CD8-positive, alpha-beta memory T cell (primary cell): ENCODE measurements at places on chromosomes 5 and 9. TPM values are rescaled to one million over a fixed set of nuclear protein-coding genes. Genes with fewer than 3 reads are reported as not detected.

GRCh38 chr9:7174884-7175283 lies 417.1 kb downstream of the KDM4C start:
- no peak for DNase-seq

- DNase-seq: no peak
Measured at GRCh38 chr9:8660383-8660782, 860.8 kb upstream of the DMAC1 start.

DNA sequence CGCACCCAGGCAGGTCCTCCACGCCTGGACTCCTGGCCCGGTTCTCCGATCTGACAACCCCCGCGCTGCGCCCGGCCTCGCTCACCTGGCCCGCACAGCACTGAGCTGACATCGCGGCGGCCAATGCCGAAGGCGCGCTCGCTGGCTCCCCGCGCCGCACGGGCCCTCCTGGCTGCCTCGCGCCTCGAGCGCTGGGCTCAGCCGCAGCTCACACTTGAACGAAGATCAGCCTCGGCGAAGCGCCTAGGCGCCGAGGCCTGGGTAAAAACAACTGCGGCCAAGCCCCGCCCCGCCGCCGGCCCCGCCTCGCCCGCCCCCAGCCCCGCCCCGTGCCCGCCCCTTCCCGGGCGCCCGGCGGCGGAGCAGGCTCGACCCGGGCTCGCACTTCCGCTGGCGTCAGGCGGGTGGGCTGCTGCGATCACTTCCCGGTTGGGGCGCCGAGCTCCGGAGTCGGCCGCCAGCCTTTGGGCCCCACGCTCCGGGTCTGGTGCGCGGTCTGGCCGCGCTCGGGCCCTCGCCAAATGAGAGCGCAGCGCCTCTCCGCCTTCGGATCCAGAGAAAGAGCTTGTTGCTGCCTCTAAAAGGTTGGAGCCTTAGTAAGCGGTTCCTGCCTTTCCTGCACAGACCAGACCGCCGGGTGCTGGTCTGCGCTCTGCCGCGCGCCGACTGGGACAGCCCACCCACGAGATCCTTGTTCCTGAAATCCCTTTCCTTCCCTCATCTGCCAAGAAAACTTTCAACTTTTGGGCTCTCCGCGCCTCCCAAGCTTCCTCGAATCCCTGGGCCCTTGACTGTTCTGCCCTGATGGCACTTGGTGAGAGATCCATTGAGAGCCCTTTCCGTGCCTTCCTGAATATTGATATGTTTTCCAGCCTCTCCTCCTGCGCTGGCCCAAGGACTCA lies at the start of gene SERINC5:
TSS of gene SERINC5 (minus strand) at position 238 of the 902 bp plus-strand sequence. CDS start at position 112, 126 bp downstream.
- peak; percentile 79 for DNase-seq

DNA sequence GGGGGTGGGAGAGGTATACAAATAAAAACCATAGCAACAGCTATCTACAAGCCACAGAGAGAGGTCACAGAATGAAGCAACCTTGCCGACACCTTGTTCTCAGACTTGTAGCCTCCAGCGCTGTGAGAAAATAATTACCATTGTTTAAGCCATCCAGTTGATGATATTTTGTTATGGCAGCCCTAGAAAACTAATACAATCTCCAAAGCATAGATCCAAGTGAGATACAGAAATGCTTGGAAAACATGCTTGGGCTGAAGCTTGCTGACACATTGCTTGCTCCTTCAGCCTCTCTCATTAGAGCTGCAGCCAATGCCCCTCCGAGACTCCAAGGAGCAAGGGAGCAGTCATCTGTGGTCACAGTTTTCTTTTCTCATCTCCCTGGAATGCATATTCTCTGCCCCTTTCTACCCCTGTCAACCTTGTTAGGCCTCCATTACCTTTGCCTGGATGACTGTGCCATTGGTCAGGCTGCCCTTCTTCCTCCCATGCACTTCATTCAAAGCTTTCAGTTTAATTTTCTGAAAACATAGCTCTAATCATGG lies 401.4 kb upstream of the KLF4 start:
- DNase-seq: no peak

- DNase-seq: no peak
Measured at GRCh38 chr5:123605822-123606221, 93.8 kb downstream of the CSNK1G3 start.

DNA sequence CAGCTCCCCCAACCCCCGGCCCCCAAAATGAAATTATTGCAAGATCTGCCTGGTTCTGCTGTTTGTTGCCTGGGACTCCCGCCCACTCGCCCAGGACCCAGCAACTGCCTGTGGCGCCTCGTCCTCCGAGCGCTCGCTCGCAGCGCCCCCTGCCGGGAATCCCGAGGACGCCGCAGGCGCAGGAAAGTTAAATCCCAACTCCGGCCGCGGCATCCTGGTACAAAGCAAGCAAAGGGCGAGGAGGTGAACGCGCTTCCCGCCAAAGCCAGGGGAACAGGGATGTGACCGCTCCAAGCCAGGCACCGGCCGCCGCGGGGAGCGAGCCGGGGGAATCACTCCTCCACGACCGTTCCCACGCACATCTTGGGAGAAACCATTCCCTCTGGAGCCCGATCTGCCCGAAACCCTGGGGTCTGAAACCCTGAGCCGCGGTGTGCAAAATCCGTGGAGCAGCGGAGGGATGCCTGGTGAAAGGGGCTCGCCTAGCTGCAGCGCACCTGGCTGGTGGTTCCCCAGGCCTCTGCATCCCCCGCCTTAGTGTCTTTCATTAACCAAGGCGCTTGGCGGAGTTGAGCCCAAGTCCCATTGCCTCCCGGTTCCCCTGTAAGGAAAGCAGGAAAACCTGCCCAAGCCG lies 1.3 kb downstream of the SEMA5A start:
- DNase-seq: no peak

- DNase-seq: no peak
Measured at GRCh38 chr9:135716045-135716444, 14.1 kb downstream of the KCNT1 start.

DNA sequence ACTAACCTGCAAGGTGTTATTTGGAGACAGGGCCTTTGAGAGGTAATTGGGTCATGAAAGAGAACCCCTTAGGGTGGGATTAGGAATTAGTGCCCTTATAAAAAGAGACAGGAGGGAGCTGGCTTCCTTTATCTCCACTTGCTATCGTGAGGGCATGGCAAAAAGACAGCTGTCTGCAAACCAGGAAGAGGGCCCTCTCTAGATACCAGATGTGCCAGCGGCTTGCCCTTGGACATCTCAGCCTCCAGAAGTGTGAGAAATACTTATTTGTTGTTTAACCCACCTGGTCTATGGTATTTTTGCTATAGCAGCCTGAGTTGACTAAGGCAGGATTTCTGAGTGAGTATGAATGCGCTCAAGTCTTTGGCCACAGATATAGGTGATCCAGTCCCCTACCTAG lies 978 bp upstream of the RGS14 start:
- DNase-seq: no peak

GRCh38 chr9:34025062-34025461 lies 23.6 kb downstream of the UBAP2 start:
- DNase-seq: no peak

GRCh38 chr5:154587123-154588026 lies 109.3 kb upstream of the HAND1 start:
- no peak for DNase-seq

- no peak for DNase-seq
Measured at GRCh38 chr5:121350181-121350930, 501.3 kb upstream of the FTMT start.

Gene FYB1
- 75.9 TPM for total RNA-seq

Gene CCNI2
- 9.1 TPM for total RNA-seq

Gene CYSRT1
- total RNA-seq: 0.66 TPM

Gene NKD2
- 0.20 TPM for total RNA-seq

Gene GHR
- total RNA-seq: not detected

Gene CCDC171
- total RNA-seq: 1.8 TPM

Gene LURAP1L
- total RNA-seq: not detected

Gene TICAM2
- 0.72 TPM for total RNA-seq
